ENCODE measurements at places on chromosomes 5 and 9.

GRCh38 chr9:73155377-73155776 lies 3.7 kb downstream of the ANXA1 start:
- no peak for DNase-seq

- DNase-seq, result no peak
These were observed at the start of gene FCN2 for GRCh38 chr9:134880484-134881312. FCN2 (plus strand) TSS chr9:134880810; CDS start chr9:134880822, 12 bp downstream.

- DNase-seq, result no peak
These were observed 31.1 kb downstream of the FBXO38 start for GRCh38 chr5:148414833-148415232.

DNA sequence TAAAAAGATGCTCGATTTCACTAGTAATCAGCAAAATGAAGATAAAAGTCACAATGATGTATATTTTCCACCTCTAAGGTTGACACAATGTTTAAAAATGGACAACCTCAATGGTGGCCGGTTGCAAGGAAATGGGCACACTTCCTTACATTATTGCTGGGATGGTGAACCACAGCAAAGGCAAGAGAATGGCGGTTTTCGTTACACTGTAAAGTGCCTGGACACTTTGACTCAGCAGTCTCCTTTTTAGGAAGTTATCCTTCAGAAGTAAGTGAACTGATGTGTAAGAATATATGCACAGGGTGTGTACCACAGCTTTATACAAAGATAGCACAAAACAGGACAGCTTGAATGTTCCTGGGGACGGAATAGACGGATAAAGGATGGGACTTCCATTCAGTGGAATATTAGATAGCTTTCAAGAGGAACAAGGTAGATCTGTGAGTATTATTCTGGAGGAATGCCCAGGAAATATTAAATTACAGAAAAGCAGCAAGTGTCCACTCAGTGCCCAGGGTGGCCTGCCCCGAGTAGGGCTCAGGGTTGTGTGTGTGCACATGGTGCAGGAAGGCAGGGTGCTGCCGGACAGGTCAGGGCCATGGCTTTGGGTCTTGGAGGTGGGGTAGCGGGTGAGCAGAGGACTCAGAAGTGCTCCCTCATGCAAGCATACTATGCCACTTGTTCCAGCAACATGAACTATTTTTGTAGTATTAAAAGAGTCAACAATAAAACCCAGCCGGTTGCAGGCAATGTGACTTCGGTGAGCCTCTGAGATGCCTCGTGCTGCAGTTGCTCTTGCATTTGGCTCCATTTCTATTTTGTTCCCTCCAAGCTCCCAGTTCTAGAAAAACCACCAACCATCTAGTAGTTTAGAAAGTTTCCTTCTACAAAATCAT lies 24.5 kb downstream of the GADD45G start:
- DNase-seq, result peak; percentile 52

- DNase-seq, result no peak
These were observed 1.9 kb downstream of the GCNT4 start for GRCh38 chr5:75050415-75050814.

DNA sequence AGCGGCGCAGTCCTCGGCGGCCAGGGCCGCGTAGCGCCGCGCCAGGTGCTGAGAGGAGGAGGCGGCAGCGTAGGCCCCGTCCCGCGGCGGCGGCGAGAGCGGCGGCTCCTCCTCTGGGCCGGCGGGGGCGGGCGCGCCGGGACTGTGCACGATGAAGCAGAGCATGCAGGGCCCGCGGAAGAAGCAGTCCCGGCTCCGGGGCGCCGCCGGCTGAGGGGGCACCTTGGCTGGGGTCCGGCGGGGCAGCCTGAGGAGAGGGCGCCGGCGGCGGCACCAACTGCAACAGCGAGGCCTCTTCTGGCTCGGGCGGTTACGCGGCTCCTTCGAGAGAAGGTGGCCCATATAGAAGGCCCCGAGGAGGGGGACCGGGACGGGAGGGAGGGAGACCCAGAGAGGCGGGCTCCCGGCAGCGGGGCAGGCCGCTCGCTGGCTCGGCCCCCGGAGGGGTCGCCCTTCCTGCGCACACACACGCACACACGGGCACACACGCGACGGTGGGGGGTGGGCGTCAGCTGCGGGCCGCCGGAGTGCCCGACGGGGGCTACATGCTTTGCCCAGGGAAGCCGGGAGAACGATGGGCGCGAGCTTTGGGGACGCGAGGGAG lies 446 bp downstream of the FBXL17 start:
- DNase-seq, result peak; percentile 58
